GM06990 (cell line): ENCODE measurements at places on chromosomes 3 and 15.

DNA sequence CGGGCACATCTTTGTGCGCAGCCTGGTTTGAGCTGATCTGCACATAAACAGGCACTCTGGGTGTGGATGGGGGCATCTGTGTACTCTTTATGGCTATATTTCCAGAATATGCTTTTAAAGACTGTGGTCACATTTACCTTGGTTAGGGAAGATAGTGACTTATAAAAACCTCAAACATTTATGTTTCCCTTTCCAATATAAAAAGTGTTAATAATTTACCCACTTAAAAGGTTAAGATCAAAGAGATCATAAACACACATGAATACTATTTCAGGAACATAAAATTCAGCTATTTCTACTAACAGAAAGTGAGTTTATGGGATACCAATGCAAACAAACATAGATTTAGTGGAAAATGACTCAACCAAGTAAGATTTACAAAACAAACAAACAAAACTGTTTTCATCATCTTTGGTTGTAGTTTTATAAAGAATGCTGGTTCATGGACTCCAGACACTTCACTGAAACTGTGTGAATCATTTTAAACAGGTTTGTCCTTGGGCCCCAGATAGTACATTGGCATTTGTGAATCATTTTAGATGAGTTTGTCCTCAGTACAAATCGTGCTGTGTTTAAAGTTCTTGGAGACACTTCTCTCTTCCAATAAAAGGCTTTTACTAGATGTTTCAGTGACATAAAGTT is 253.5 kb upstream of the CTDSPL start:
- no peak for DNase-seq

GRCh38 chr3:13073326-13074005 is at the start of gene IQSEC1:
IQSEC1 (minus strand) TSS chr3:13073429; CDS start chr3:13073014, 415 bp downstream.
- peak; percentile 87 for DNase-seq

- DNase-seq, result no peak
These were observed 209.9 kb downstream of the ITPR1 start for GRCh38 chr3:4703054-4703480.

DNA sequence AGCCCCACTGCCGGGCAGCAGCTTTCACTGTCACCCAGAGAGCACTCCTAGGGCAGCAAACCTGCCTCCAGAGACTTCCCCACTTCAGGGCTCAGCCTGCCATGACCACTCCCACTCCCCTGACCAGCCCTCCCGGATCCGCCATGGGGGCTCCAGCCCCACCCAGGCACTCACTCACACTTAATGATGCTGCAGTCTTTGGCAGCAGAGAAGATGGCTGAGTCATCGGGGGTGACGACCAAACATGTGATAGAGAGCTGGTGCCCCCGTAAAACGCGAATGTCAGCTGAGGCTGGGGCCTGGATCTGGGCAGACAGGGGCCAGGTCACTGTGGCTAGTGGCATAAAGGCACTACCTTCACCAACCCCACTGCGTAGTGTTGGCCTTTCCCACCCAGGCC is 4.7 kb downstream of the RRP9 start:
- DNase-seq, result no peak

GRCh38 chr3:18018491-18019160 is 276.2 kb upstream of the TBC1D5 start:
- DNase-seq, result no peak

DNA sequence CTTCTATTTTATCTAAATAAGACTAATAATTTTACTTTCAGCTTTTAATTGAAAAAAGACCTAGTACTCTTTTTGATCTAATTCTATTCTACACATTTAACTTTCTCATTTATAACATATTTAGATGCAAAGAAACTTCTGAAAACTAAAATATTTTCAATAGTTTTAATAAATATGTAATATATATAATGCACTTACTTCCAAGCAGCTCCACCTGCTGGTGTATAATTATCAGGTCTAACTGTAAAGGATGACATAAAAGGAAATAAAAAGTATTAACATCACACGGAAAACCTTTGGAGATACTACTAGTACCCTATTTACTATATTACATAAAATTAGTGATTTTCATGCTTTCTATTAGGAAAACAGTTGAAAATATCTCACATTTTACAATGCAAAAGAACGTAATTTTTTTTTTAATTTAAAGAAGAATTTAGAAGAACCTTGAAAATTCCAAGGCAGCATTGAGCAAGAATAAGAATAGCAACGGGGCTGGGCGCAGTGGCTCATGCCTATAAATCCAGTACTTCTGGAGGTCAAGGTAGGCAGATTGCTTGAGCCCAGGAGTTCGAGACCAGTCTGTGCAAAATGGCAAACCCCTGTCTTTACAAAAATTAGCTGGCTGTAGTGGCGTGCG is 10.2 kb downstream of the PLSCR5 start:
- DNase-seq, result no peak

DNA sequence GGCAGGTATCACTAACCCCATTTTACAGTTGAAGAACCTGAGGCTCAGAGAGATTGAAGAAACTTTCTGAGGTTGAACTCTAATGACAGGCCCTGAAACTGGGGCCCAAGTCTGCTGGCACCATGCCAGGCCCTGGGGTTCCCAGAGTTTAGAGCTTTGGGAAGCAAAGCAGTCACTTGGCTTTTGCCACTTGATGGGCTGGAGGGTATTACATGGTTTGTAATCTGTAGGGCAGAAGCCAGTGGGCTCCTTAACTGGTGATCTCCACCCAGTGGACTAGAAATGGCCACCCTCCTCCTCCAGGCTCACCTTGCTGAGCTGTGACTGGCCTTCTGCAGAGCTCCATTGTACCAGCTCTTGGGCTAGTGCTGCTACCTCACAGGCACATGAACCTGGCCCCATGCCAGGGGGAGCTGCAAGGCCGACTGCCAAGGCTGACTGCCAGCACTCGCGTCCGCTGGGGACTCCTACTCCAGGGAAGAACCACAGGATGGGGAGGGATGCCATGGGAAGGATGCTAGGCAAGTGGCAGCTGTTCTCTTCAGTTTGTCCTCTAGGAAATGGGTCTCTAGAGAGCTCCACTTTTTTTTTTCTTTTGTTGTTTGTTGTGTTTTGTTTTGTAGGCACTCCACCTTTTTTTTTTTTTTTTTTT is 104.8 kb downstream of the ETFA start:
- DNase-seq, result no peak

DNA sequence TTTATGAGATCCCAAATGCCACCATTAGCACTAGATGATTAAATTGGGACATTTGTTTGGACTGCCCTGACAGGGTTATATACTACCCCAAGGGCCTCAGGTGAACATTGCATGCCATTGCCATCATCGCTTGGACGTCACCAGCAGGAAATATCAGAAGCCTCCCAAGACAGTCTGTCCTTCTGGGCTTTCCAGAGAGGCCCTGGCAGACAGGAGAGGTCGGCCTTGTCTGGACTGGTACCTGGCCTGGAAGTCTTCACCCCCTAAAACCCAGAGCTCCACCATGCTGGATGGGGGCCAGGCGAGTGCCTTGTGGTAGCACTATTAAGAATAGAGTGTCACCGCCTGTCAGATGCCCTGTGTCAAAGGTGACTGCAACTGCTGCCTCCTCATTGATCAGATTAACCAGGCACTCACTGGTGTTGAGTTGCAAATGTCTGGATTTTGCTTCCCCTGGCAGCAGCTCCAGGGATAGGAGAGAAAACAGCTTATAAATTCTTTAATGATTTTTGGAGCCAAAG is 324.1 kb upstream of the RASGRP1 start:
- no peak for DNase-seq

GRCh38 chr15:67741308-67741707 is 84.0 kb upstream of the SKOR1 start:
- DNase-seq, result no peak

GRCh38 chr3:188662795-188663194 is 508.8 kb downstream of the LPP start:
- DNase-seq, result no peak

DNA sequence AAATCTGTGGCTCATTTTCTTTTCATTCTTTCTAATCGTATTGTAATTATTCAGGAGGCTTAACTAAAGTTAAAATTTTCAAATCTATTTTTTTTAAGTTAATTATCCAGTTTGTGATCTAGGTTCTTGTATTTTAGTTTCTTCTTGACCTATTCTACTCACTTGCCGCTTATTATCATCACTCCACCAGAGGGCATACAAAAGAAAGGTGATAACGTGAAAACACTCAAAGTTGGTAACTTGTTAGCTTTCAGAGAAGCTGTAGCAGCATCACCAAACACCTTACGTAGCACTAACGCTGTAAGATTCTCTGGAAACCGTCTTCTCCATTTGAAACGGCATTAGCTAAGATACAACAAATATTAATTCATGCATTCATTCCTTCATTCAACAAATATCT is 4.8 kb downstream of the GNB4 start:
- DNase-seq, result no peak

- DNase-seq, result no peak
These were observed 158.3 kb downstream of the ECT2 start for GRCh38 chr3:172908771-172909270.

DNA sequence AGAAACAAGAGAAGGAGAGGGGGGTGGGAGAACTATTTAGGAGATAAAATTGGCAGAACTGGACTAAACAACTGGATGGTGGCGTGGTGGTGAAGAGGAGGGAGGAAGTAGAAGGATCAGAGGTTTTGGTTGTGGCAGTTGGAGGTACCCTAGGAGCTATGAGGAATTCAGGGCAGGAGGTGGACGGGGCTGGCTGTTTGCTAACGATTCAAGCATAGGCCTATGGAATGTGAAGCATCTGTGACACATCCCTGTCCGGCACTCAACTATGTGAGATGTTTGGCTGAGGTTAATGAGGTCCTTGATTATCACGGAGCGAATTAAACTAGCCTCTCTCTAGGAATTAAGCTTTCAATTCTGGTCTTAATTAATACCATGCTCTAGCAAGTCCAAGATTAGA is 13.5 kb downstream of the TARS3 start:
- no peak for DNase-seq
